ENCODE measurements at places on chromosomes 2 and 18.
A peak's percentile ranks its signal among the peaks of the same experiment; 100 is the strongest.

- no peak for DNase-seq
Measured at GRCh38 chr2:153622285-153622684, 143.7 kb upstream of the RPRM start.

DNA sequence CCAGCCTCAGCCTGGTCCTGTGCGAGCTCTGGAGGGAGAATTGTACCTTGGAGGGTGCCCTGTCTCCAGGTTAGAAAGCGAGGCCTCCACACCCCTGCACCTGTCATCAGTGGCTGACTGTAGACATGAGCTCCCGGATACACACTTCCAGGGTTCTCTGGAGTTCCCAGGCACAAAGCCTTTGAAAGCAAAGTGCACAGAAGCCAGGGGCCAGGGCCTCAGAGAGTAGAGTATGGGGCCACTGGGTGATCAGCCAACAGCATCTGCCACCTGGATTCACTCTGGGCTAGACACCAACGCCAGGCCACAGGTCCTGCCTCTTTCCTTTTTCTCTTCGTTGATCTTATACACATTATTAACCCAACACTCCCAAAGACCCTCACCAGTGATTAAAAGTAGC, 239.4 kb upstream of the HDAC4 start:
- no peak for DNase-seq

GRCh38 chr2:205596581-205596980, 85.7 kb upstream of the NRP2 start:
- no peak for DNase-seq

GRCh38 chr18:56615738-56616520, 22.5 kb downstream of the TXNL1 start:
- no peak for DNase-seq

DNA sequence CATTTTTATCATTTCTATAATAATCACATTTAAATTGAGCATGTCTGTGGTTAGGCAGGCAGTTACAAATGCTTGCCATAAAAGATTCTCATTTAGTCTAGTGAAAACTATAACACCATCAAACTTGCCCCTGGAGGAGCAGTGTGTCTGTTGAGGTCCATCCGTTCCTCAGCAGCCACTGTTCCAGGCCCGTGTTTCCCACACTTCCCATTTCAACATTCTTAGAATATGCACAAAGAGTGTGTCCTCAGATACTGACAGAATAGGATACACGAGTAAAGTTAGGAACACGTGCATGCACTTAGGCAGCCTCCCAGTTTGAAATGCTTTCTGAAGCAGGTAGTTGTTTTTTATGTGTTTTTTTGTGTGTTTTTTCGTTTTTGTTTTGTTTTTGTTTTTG, 39.9 kb downstream of the NCK2 start:
- no peak for DNase-seq

- no peak for DNase-seq
Measured at GRCh38 chr2:58503918-58504317, 262.8 kb upstream of the FANCL start.

GRCh38 chr2:222436040-222436413, 11.7 kb downstream of the SGPP2 start:
- no peak for DNase-seq

GRCh38 chr2:22253171-22253570, 1129.4 kb downstream of the TDRD15 start:
- no peak for DNase-seq

DNA sequence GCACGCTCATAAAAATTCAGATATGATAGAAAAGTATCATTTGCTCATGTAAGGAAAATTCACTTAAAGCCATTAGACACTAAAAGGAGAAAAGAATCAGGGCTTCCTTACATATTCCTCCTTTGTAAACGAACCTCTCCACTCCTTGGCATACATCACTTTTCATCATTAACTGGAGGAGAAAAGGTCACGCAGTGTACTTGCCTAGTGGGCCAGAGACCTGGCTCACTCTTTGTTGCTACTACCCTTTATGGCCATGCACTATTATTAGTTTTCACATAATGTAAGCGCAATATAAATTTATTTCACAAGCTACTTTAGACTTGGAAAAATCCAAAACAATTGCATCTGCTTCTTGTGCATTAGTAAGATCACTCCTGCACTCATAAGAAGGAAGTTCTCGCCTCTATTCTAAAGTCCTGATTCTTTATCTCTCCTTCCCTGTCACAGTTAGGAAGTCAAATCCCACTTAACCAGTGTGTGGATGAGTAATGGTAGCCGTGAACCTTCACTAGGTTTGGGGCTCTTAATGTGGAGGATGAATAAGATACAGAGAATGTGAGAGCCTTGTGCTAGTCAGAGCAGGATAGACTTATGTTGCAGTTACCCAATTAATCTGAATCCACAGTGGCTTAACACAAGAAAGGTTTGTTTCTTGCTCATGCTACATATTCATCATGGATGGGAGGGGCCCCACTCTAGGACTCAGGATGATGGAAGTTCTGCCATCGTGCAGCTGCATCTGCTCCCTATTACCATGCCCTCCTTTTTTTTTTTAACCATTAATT, 115.0 kb upstream of the GLS start:
- no peak for DNase-seq

- no peak for DNase-seq
Measured at GRCh38 chr2:119240311-119241204, 16.9 kb downstream of the STEAP3 start.

DNA sequence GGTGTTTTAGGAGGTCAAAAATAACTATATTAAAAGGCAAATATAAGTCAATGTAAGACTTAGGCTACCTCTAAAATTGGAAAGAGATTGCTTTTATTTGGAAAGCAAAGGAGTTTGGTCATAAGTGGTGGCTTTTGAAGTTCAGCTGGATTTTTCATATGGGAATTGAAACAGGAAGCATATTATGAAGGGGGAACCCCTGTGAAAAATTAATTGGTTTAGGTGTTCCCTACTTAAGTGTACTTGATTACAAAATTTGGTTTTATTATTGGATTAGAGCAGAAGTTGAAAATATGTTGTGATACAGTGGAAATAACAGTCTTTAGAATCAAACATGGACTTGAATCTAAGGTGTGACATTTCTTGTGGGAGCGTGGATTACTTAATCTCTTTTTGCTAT, 121.4 kb upstream of the TTC27 start:
- DNase-seq: no peak

GRCh38 chr2:219689676-219690628, 62.5 kb downstream of the SLC4A3 start:
- peak; percentile 10 for DNase-seq

DNA sequence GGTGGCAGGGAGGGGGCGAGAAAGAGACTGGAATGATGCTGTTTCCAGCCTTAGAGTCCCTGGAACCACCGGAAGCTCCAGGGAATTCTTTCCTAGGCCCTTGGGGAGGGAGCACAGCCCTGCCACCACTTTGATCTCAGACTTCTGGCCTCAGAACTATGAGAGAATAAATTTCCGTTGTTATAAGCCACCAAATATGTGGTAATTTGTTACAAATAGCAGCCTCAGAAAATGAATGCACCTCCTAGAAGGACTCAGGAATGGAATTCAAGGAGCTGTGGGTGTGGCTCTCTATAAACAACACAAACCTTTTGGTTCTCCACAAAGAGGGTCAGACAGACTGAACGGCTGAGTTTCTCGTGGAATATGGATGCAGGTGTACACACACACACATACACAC, 144.5 kb downstream of the ACKR3 start:
- no peak for DNase-seq

Data from CD4-positive, alpha-beta T cell treated with Interleukin-6 at 100 ng/mL for 8 hours (primary cell).